ENCODE measurements at places on chromosomes 1 and 21.

DNA sequence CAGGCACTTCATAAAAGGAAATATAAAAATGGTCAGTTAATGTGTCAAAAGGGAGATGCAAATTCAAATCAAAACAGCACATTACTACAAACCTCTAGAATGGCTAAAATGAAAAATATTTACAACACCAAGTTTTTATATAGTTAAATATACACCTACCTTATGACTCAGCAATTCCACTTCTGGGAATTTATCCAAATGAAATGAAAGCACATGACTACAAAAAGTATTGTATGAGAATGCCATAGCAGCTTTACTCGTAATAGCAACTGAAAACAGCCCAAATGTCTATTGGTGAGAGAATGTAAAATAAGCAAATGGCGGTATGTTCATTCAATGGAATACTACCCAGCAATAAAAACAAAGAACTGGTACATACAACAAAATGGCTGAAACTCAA lies 175.8 kb upstream of the SPAG17 start:
- DNase-seq: no peak

- DNase-seq: no peak
These were observed 14.0 kb downstream of the TNNT2 start for GRCh38 chr1:201363467-201363866.

DNA sequence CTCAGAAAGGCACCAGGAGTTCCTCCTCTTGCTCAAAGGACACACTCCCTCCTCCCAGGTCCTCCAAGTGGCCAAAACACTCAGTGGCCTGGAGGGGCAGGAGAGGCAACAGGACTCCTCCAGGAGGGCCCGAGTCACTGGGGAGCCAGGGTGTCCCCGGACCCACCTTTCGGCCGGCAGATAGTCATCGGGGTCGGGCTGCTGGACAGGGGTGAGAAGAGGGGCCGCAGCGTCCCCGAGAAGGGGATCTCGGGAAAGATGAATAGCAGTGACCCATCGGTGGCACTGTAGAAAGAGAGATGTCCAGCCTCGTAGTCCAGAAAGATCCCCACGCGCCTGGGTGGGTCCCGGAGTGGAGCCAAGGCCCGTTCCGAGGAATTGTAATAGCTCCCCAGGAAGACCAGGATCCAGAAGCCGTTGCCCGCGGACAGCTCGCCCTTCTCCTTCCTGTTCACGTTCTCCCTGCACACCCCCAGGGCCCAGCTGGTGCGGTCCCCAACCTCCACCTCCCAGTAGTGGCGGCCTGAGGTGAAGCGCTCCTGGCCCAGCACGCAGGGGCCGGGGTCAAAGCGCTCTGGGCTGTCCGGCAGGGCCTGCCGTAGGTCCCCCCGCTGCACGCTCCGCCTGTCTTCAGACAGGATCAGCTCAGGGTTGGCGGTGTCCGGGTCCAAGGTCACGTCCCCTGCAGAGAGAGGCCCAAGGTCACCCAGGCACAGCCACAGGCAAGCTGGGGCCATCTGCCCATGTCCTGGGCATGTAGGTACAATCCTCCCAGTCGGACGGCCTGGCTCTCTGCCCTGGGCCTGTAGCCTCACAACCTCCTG lies 11.9 kb downstream of the TRIM11 start:
- no peak for DNase-seq

GRCh38 chr1:237429252-237429651 lies 387.3 kb downstream of the RYR2 start:
- DNase-seq: no peak

GRCh38 chr1:53982034-53982762 lies 35.8 kb downstream of the LDLRAD1 start:
- DNase-seq: no peak

DNA sequence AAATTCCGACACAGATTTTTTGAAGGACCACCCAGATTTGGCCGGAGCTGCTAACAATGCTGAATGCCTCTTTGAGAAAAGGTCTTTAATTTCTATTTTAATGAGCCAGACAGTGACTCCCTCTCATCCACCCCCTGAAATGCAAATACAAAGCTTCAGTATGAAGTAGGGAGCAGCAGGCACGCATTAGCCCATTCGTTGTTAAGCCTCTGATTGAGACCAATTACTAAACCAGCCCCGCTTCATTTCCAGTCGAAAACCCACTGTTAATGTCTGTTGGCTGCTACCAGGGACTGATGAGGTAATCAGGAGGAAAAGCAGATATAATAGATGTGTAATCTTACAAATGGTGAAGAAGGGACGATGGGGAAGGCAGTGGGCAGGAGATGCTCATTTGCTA lies 4.8 kb upstream of the C8A start:
- DNase-seq: no peak

DNA sequence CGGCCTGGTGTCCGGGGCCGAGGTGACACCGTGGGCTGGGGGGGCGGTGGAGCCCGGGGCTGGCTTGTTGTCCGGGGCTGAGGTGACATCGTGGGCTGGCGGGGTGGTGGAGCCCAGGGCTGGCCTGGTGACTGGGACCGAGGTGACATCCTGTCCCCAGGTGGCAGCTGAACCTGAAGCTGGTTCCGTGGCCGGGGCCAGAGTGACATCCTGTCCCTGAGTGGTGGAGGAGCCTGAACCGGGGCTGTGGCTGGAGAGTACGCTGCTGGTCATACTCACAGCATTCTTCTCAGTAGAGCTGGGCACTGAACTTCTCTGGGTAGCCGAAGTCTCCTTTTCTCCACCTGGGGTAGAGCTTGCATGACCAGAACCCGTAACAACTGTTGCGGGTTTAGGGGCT lies 15.8 kb downstream of the THBS3 start:
- DNase-seq: no peak

GRCh38 chr1:226551299-226551698 lies 2.7 kb downstream of the STUM start:
- no peak for DNase-seq

DNA sequence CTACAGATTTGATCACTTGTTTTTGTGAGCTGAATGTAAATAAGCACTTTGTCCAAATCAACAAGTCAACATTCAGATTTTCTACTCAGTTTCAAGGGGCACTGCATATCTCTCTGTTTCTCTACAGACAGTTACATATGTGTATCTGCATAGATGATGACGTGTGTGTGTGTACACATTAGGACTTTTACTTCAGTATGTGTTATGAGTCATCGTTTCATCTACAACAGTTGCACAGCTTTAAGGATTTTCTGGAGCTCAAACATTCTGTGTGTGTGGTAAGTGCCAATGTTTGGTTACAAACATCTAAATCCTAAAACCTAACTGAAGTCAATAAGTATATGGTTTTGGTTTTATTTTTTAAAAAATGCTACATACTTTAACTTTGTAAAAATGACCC lies 494.5 kb upstream of the PBX1 start:
- DNase-seq: no peak

DNA sequence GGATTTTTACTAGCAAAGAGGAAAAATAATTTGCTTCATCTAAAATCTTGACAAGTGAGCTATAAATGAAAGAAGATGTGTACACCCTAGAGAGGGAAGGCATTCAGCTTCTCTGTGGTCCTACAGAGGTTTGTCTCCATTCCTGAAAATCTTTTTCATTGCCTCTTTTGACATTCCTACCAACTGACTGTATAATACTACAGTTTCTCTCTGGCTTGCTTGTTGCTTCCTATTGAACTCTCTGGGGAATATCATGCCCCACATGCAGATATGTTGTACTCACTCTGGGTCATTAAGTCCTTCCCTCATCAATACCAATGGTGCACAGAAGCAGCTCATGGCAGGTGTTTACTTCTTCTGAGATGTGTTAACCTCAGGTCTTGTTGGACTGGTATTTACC lies 371.2 kb upstream of the PLXNA2 start:
- DNase-seq: no peak

- no peak for DNase-seq
These were observed 51.0 kb downstream of the SCP2 start for GRCh38 chr1:52978045-52978444.

DNA sequence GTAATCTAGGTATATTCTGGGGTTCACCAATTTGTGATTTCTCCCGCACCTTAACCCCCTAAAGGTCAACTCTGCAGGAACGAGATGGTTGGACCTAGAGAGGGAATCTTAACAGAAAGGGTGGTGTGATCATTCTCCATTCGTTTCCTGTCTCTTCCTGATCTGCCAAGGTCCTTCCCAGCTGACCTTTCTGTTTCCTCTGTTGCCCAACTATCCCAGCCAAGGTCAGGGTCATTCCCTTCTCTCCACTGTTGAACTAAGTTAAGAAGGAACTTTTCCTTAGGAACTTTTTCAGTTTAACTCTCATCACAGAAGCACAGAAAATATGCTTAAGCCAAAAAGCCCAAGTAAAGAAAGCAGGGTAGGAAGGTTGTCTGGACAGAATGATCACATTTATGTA lies 49.3 kb downstream of the KAZN start:
- DNase-seq: no peak

DNA sequence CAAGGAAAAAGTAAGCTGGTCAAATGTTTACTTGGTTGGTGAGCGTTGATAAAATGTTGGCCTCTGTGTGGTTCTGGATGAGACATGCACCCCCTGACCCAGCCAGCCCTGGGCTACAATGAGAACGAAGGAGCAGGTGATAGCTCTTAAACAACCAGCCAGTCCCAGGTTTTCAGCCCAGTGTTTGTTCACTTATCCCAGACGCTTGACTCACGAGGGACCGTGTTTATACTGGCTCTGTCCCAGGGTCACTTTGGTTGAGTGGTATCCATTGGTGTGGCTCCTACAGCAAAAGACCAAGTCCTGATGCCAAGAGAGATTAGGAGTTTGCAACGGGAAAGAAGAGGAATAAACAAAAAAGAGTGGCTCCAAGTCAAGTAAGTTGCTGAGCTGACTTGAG lies 86.9 kb downstream of the KCNJ15 start:
- DNase-seq: no peak

- DNase-seq: no peak
These were observed 42.9 kb downstream of the COL18A1 start for GRCh38 chr21:45447821-45448220.
